ENCODE measurements at places on chromosomes 2 and 18.

- DNase-seq = no peak
Measured at GRCh38 chr2:161420406-161421074, 4.4 kb downstream of the TBR1 start.

DNA sequence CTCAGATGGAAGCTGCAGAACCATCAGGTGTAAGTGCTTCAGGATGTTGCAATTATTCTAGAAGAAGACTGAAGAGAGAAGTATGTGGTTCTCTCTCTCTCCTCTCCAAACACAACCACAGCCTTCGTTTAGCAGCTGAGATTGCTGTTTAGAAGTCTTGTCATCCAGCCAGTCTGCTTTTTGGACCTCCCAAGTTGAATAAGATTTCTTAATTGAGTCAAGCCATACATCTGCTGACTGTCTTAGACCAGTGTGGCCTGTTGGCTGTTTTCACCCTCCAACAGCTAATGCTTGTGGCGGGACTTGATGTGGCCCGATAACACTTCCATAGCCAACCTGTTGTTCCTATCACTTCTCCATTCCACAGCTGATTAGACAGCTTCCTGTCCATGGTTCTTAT is 91.3 kb upstream of the TMEM17 start:
- no peak for DNase-seq

DNA sequence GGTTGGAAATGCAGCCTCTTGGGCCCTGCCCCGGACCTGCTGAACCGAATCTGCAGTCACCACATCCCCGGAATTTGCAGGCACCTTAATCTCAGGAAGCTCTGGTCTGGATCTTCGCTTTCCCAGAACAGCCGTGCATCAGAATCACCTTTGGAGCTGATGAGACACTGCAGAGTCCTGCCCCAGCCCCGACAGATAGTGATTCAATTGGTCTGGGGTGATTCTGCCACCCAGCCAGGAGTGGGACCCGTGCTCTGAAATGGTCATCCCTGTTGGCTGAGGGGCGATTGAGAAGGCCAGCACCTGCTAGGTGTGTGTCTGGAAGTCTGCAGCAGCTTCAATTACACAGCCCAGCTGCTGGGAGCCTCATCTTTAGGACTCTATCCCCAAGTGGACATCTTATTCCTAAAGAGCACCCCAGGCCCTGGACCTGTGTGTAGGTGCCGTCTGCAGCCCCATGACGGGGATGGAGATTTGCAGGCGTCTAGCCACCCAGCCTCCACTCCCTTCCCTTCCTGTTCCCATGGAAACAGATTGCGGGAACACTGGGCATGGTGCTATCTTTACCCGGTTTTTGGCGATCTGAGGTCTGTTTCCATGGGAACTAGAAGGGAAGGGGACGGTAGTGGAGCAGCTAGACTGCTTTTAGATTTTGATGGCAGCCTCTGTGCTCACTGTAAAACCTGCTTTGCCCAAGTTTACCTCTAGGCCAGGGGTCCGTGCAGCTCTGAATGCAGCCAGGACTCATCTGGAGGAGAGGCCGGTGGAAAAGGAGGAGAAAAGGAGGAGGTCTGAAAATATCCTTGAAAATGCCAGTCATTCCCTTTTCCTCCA is 156.1 kb downstream of the LDLRAD4 start:
- DNase-seq = no peak

- no peak for DNase-seq
Measured at GRCh38 chr18:74183130-74183529, 34.8 kb downstream of the TIMM21 start.

DNA sequence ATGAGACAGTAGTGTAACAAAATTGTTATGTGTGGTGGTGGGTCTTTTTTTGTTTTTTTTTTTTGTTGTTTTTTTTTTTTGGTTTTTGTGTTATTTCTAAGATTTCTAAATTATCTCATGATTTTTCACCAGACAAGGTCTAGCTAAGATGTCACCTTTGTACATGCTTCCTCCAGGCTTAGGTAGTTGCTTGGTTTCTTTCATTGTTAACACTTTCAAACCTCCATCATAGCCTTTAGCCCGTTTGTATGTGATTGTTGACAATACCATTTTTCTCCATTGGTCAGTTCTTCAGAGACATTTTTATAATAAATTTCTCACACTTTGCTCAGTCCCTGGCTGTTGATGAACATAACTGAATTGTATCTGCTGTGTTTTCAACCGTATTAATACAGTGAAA is 2.2 kb downstream of the RELCH start:
- DNase-seq = no peak

DNA sequence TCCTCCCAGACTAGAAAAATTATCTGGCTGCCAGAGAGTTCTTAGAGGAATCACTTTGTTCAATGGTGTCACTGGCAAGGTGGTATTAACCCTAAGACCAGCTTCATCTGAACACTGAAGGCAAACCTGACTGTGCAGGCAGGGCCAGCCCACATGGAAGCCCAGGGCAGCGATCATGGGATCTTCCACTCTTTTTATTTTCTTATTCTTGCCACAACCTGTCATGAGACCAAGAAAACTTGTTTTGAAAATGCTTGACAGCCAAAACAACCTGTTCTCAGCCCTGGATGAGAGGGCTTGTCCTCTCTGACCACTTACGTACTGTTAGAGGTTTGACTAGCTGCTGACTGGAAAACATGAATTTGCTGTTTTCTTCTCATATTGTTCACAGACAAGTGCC is 75.3 kb upstream of the FOSL2 start:
- DNase-seq = no peak

All from stimulated activated naive CD4-positive, alpha-beta T cell (primary cell).